ENCODE measurements at places on chromosomes 7 and 10. TPM values are rescaled to one million over a fixed set of nuclear protein-coding genes. Genes with fewer than 3 reads are reported as not detected.

Gene SRRM3
- total RNA-seq: not detected

Gene RSPH10B
- total RNA-seq: 0.37 TPM

Gene C10orf90
- total RNA-seq: not detected

Gene CRCP
- total RNA-seq: 29.0 TPM

Gene SDK1
- total RNA-seq: 0.03 TPM

Gene SFTPA2
- not detected for total RNA-seq

Gene ZP3
- total RNA-seq: 4.0 TPM

Gene MYL10
- total RNA-seq: not detected

Gene TCF7L2
- 0.42 TPM for total RNA-seq

Gene CLRN3
- not detected for total RNA-seq

Gene ASB10
- total RNA-seq: not detected

Gene SEMA3E
- not detected for total RNA-seq

Gene IFIT5
- 22.5 TPM for total RNA-seq

Gene CYP2C19
- not detected for total RNA-seq

Gene MAD1L1
- 82.7 TPM for total RNA-seq

Gene ZNF117
- total RNA-seq: 7.0 TPM

Gene NUTM2A
- total RNA-seq: 0.29 TPM

Gene RPP38
- total RNA-seq: 16.8 TPM

Gene PAXIP1
- total RNA-seq: 34.5 TPM

Gene NME8
- not detected for total RNA-seq

Gene LRRD1
- total RNA-seq: not detected

Gene BMPER
- not detected for total RNA-seq

Gene DGKB
- not detected for total RNA-seq

Gene SFRP4
- not detected for total RNA-seq

Gene GDF10
- not detected for total RNA-seq

Gene TMEM176B
- not detected for total RNA-seq

Gene UBN2
- total RNA-seq: 10.2 TPM

Gene KAZALD1
- not detected for total RNA-seq

Gene RET
- total RNA-seq: 0.13 TPM

Gene TRA2A
- total RNA-seq: 113 TPM

Gene ADAM8
- 69.9 TPM for total RNA-seq

Gene MOGAT3
- not detected for total RNA-seq

Gene ARL3
- total RNA-seq: 5.2 TPM

Gene NXPH1
- not detected for total RNA-seq

Gene ADAMTS14
- 0.05 TPM for total RNA-seq

Gene HOXA13
- not detected for total RNA-seq

Gene ZC3HAV1
- 121 TPM for total RNA-seq

Gene GIMAP6
- 88.9 TPM for total RNA-seq

Gene FAM20C
- total RNA-seq: not detected

Gene UTF1
- total RNA-seq: not detected

Gene ABCB4
- total RNA-seq: not detected

Gene OR2A12
- total RNA-seq: not detected

Gene LDB3
- 0.05 TPM for total RNA-seq

Gene EZH2
- 115 TPM for total RNA-seq

Gene ACTL6B
- total RNA-seq: not detected
